ENCODE measurements at places on chromosomes 4 and X.

DNA sequence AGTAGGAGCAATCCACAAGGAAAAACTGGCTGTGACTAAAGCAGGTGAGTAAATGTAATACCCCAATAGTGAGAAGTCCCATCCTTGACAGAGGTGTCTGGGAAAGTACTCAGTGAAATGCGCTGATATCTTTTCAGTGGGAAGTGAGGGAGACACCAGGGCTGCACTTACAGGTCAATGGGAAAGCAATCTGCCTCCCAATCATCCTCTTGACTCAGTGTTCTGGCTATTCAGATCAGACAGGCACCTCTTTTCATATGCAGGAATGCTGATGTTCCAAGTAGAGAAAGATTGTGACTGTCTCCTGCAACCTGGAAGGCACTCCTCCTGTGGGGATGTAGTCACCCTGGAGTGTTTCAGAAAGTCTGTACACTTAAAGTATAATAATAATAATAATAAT, 39.9 kb upstream of the SPIN2A start:
- no peak for DNase-seq

- no peak for DNase-seq
Measured at GRCh38 chrX:8864161-8864560, 63.0 kb upstream of the FAM9A start.

- DNase-seq, result no peak
Measured at GRCh38 chr4:39256436-39256835, 74.1 kb downstream of the WDR19 start.

DNA sequence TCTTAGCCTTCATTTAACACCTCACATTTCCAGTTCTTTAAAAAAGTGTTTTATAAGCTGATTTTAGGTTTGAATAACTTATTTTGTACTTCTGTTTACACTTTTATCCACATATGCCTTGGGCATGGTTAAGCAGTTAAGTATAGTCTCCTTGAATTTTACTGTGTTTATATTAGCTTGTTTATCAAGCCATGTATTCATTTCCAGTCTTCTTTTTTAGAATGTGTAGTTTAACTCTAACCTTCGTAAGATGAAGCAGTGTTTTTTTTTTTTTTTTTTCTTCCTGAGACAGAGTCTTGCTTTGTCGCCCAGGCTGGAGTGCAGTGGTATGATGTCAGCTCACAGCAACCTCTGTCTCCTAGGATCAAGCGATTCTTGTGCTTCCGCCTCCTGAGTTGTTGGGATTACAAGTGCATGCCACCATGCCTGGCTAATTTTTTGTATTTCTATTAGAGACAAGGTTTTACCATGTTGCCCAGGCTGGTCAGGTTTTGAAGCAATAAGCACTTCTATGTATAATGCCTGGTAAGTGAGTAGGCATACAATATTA, 42.5 kb downstream of the BMP2K start:
- DNase-seq, result no peak

GRCh38 chr4:121484633-121485032, 103.8 kb upstream of the QRFPR start:
- peak; percentile 15 for DNase-seq

DNA sequence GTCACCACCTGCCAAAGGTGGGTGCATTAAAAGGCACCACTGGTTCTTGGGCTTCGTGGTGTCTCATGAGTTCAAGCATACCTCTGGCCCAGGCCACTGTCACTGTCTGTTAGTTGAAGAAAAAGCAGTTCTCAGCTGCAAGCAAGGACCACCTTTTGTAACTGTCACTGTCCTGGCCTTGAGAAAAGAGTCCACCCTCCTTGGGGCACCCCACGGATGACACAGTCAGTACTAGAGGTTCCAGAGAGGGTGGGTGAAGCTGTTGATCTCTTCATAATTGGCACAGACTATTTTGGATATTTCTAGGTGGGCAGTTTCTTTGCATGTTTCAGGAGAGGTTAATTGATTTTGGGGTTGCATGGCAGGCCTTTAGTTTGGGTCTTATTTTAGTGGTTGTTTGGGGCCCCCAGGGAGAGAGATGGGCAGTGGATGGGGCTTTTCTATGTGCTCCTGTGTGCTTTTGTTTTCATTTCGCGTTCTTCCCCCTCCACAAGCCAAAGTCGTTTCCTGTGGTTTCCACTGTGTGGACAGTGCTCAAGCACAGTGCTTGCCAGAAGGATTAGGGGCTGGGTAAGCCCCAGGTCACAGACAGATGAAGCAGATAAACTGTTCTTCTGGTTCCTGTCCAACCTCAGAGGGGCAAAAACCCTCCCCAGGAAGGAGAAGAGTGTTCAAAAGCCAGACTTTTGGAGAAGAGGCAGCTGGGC, 156.2 kb upstream of the PPP1R2C start:
- no peak for DNase-seq

GRCh38 chr4:125276811-125277210, 37.9 kb upstream of the FAT4 start:
- DNase-seq, result no peak

DNA sequence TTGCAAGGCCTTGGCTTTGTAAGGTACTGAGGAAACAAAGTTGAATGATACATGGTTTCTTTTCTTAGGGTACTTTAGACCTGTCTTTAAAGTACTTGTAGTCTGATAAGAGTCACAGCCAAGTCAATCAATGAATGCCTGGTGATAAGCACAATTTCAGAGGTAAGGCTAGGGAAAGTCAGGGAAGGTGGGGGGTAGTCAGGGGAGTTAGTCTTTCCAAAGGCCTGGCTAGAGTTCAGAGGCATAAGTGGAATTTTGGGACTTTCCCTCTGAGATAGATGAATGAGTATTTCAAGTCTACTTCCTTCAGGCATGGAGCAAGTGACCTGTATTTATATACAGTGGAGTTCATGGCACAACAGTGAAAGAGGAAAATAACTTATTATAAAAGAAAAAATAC, 78.3 kb downstream of the SLC4A4 start:
- DNase-seq, result no peak

DNA sequence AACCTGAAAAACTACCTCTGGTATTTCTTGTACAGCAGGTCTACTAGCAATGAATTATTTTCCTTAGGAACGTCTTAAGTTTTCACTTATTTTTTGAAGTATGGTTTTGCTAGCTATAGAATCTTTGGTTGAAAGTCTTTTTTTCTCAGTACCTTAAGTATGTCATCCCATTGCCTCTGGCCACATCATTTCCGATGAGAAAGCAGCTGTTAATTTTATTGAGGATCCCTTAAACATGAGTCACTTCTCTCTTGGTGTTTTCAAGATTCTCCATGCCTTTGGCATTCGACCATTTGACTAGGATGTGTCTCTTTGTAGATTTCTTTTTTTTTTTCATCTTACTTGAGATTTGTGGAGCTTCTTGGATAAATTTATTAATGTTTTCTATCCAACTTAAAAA, 803.8 kb upstream of the AMOT start:
- DNase-seq, result peak; percentile 1

- no peak for DNase-seq
Measured at GRCh38 chr4:174578366-174578765, 56.1 kb upstream of the HPGD start.

DNA sequence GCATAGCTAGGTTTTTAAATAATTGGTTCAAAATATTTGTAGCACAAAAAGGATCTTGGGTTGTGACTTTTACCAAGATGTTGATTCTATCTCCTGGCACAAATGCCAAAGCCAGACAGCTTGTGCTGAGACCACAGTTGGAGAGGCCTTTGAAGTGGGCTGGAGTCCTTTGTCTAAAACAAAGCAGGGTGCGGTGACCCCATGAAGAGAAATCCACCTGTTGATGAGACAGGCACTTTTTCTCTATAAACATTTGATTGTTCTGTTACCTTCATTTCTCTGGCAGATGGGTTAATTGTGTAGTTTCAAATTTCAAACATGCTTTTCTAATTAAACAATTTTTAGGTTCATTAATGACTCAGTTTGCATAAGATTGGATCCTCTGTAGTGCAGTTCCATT, 56.7 kb downstream of the STOX2 start:
- DNase-seq, result no peak

DNA sequence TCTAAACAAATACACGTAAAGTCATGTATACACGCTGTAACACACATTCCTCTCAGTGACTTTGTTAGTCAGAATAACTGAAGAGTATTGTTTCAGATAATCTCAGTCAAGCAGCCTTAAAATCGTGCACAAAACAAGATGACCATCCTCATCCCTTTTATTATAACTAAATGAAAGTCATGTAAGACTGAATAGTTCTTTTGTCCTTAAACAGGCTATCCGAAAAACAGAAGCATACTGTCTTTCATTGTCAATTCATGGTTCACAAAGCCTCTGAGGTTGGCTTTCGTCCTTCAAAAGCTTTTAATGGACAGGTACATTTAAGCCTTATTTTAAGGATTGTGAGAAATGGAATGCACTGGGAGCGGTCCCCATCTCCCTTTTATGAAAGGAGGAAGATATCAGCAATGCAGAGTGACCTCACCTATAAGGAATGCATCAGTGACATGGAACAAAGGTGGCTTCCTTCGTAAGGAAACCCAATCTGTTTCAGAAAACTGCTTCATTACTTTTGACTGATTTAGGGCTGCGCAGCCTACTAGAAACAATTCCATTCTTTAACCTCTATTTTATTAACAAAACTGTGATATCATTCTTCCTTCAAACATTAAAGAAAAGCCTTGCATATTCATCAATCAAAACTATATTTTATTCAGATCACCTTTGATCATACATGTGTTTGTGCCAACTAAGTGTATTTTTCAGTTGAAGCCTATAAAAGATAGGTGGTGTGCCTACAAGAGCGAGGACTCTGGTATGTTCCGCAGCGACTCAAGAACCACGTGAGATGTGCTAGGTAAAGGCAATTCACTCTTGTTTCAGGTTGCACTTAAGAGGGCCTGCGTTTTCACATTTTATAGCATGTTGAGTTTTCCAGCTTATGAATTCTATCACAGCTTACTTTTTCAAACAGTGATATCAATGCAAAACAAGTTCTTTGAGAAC, 19.2 kb downstream of the SH3RF1 start:
- DNase-seq, result no peak

DNA sequence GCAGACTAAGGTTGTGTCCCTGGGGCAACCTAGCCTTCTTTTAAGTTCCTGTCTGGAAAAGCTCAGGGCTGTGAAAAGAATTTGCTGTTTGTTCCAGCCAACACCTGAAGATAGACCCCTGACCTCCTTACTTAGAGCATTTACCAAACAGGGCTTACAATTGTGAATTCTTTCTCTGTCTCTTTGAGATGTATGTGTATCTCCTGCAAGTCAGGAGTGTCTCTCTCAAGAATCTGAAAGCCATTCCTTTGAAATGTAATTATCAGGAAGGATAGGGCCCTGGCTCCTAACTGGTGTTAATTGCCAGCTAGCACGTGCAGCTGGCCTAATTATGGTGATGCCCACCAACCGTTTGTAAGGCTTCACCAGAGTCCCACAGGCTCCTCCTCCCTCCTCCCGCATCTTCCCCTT, 18.2 kb downstream of the CCNG2 start:
- no peak for DNase-seq

DNA sequence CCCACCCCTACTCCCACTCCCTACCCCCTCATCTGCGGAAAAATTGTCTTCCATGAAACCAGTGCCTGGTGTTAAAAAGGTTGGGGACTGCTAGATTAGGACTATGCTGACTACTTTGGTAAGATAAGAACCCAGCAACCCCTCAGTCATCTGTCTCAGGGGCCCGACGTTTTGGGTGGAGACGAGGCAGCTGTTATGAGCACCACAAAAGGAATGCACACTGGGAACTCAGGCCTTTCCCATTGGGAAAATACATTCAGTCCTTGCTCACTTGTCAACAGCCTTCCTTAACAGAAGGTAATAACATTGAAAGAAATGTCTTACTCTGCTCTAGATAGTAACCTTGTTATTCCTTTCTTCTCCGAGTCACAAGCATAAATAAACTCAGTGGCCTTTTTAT, 310.8 kb downstream of the AFF2 start:
- DNase-seq, result no peak
